Effector memory CD4-positive, alpha-beta T cell (primary cell): ENCODE measurements at places on chromosomes 4 and X.

- no peak for DNase-seq
Measured at GRCh38 chrX:119121341-119121740, 6.3 kb downstream of the KIAA1210 start.

- DNase-seq = no peak
Measured at GRCh38 chr4:140790765-140791164, 34.6 kb upstream of the TBC1D9 start.

DNA sequence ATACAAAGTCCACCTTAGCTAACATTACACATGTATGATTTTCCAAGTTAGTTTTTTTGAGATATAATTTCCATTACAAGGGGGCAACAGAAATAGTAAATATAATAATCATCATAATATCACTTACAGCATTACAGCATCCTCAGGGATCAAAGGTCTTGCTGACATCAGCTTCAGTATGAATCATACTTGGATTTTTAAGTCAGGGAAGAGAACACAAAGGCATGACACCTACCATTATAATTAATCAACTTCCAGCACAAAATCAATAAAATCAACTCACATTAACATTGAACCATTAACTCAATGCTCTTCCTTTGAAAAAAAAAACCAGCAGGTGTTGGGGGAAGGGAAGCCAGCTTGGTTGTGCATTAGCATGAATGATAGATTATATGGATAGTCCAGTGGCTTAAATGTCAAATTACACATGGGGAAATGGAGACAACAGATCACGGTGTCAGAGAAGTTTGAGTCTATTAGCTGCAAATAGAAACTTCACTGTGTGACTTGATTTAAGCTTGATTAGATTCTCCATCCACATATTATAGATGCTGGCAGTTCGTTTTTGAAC lies 66.9 kb upstream of the CAPN6 start:
- no peak for DNase-seq

GRCh38 chr4:136687118-136687517 lies 845.2 kb downstream of the PCDH18 start:
- DNase-seq = no peak

DNA sequence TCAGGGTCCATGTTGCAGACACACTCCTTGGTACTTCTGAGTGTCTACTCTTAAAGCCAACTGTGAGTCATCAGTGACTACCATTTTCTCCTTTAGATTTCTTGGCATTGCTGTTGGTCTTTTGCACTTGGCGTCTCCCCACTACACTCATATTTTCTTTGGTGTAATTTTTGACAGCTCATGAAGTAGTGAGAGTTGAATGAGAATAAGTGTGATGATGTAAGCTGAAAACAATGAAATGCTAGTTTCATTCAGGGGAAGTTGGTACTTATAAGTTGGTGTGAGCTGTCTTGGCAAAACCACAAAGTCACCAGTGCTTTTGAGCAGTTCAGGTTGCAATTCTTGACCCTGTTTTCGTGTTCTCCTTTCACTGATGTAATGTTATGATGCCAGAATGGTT lies 142.9 kb upstream of the ARX start:
- no peak for DNase-seq

DNA sequence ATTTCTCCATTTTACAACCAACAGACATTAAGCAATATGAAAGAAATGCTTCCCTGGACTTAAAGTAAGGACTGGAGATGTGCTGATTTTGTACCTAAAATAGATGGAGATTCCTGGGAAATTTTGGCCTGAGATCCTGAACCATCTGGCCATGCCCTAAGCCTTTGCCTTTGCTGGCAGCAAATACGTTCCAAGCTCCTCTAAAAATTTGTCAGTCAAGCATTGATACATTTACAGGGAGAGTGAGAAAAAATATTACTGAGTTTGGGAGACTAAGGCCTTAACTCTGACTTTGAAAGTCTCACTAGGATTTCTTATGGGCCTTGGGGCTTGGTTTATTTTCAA lies 63.9 kb downstream of the FHDC1 start:
- DNase-seq = no peak

GRCh38 chrX:153554519-153555167 lies 37.2 kb downstream of the ATP2B3 start:
- DNase-seq = peak; percentile 35

GRCh38 chrX:109952050-109952449 lies 50.9 kb upstream of the TMEM164 start:
- no peak for DNase-seq

GRCh38 chr4:92651536-92651935 lies 347.8 kb downstream of the GRID2 start:
- no peak for DNase-seq

DNA sequence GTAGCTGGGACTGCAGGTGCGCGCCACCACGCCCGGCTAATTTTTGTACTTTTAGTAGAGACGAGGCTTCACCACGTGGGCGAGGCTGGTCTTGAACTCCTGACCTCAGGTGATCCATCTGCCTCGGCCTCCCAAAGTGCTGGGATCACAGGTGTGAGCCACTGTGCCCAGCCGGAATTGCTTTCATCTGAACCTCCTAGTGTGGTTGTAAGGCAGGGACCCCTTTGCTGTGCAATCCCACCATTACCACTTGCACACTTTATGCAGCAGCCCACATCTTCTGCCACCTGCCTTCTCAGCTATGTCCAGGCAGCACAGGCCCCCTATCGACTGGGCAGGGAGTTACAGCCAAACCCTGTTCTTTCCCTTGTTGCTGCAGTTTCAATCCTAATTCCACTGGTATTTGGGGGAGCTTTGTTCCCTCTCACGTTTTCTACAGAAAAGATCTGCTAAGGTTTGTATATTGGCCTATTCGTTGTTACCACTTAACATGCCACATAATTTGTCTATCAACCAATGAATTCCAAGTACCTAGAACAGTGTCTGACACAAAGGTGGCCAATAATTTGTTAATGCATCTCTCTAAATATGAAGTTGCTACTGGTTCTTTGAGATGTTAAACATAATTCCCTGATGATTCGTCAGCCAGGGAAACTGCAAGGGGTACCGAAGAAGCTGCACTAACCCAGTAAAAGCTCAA lies 6.5 kb downstream of the RPL39 start:
- peak; percentile 42 for DNase-seq
